Activated naive CD4-positive, alpha-beta T cell treated with anti-CD3 and anti-CD28 coated beads, Interleukin-2, amount 50 U/mL, for 72 hours (primary cell): ENCODE measurements at places on chromosomes 5 and 9.

DNA sequence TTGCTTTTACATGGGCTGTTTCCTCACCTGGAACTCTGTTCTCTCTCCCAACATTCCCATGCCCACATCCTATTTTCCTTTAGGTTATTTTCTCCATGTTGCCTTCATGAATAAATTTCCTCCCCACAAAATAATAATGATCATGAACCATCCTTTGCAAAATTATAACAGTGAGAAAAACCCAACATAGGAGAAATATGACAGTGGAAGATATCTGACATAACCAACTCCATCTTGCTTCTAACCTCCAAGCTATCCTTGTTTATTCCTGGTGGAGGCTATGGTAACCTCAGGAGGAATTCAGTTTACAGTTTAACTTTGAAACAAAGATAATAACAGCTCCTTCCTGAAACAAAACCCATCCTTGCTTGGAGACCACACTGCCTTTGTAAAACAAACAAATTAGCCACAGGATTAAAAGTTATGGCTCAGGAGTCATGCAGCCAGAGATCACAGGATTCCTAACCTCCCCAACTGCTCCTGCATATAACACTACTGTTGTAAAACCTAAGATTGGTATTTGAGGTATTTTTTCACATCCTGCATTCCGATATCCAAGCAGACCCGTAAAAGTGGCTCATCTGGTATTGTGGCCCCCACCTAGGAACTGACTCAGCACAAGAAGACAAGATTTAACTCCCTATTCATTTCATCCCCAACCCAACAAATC is 212.4 kb downstream of the TRIM32 start:
- no peak for DNase-seq

GRCh38 chr9:12988258-12988657 is 213.4 kb downstream of the LURAP1L start:
- no peak for DNase-seq

- DNase-seq, result no peak
Observed at GRCh38 chr5:100864931-100865330, 38.2 kb downstream of the ST8SIA4 start.

DNA sequence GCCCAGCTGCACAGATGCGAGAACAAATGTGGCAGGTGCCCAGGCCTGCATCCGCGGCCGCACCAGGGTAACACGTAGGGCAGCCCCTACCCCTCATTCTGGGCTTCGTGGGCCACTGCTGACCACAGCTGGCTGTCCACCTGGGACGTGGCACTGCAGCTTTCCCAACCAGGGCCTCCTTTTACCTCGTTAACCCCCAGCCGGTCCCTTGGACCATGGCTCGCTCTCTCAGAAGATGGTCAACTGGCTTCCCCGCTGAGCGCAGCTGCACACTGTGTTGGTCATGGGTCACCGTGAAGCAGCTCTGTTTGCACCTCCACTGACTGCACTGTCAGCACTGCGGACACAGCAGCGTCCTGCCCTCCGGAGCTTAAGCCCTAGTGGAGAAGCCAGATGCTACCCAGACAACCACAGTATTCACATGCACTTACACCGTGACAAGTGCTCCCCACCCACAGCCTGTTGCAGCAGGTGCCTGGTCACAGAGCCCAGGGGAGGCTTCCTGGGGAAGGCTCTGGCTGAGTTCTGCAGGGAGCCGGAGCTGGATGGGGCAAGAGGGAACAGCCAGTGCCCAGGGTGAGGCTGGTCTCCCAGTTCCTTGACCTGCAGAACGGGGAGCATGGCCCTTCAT is 10.5 kb upstream of the PLEKHG4B start:
- no peak for DNase-seq
